ENCODE measurements at places on chromosomes 6 and 20.
A peak's percentile ranks its signal among the peaks of the same experiment; 100 is the strongest.

GRCh38 chr20:19777981-19778380, 19.9 kb downstream of the RIN2 start:
- DNase-seq: no peak

DNA sequence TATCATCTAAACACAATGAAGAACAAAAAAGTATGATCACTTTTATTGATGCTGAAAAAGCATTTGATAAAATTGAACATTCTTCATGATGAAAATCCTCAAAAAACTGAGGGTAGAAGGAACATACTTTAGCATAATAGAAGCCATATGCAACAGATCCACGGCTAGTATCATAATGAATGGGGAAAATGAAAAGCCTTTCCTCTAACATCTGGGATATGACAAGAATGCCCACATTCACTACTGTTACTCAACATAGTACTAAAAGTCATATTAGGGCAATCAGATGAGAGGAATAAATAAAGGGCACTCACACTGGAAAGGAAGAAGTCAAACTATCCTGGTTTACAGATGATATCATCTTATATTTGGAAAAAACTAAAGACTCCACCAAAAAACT, 256.6 kb downstream of the RFPL4B start:
- no peak for DNase-seq

- DNase-seq: no peak
Observed at GRCh38 chr6:26520237-26520849, 17.8 kb upstream of the HMGN4 start.

DNA sequence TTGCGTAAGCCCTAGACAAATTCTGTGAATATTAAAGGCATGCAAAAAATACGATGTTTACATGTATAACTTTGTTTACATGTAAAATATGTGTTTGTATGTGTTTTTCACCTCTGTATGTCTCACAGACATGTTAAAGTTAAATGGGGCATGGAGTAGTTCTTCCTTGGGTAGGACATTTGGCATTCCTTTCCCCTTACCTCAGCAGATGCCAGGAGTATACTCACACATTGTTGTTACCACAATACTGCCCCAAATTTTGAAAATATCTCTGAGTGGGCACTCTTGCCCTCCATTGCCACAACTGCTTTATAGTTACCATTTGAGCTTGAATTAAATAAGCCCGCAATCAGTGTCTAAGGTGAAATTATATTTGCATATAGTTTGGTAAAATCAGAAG, 147.5 kb downstream of the MYO6 start:
- DNase-seq: no peak

- no peak for DNase-seq
Observed at GRCh38 chr6:137792160-137793033, 74.7 kb upstream of the TNFAIP3 start.

GRCh38 chr6:121157906-121158305, 176.4 kb downstream of the TBC1D32 start:
- DNase-seq: no peak

GRCh38 chr6:54236984-54237383, 71.3 kb upstream of the TINAG start:
- DNase-seq: no peak

GRCh38 chr6:137762168-137763090, 104.6 kb upstream of the TNFAIP3 start:
- DNase-seq: no peak

- DNase-seq: no peak
Observed at GRCh38 chr6:1629316-1629715, 19.6 kb downstream of the FOXC1 start.

- DNase-seq: no peak
Observed at GRCh38 chr6:16402581-16402900, 164.2 kb downstream of the GMPR start.

- DNase-seq: no peak
Observed at GRCh38 chr6:117352466-117353081, 73.2 kb downstream of the ROS1 start.

DNA sequence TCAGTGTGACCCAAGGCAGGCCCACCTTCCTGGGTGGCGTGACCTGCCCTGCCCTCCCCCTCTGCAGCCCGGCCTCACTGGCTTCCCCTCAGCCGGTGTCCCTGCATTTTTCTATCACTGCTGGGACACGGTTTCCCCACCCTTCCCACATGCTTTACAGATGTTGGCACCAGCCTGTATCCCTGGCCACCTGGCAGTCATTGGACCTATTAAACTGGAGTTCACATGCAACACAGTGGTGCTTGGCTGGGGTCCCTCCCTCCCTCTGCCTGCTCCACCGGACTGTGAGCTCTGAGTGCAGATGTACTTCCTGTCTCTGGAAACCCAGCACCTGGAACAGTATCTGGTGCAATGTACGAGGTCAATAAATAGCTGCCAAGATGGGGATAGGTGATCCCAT, 25.5 kb upstream of the STX16 start:
- no peak for DNase-seq

GRCh38 chr6:133288662-133289061, 47.5 kb downstream of the EYA4 start:
- no peak for DNase-seq

DNA sequence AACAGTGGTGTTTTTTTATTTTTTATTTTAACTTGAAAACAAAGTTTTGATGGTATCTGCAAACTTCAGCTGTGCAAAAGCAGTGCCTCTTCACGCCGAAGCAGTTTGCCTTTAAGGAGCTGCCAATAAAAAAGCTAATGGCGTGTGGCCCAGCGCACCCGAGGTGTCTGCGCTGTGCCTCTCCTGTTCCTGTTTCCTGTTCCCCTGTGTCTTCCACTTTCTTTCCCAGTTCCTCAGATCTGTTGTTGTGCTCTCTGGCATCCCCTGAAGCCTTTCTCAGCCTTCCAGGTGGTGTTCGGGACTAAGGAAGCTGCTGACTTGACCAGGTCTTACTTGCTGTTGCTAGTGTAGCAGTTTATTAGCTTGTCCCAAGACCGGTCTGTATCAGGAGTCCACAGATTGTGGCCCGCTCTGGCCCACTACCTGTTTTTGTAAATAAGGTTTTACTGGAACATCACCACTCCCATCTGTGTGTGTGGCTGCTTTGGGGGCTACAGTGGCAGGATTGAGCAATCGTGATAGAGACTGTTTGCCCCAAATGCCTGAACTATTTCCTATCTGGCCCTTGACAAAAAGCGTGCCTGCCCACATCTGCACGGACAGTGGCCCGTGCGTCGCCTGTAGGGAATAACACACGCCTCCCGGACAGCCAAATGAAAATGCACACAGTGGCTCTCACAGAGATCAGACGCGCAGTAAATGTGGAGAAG, 178.3 kb downstream of the TMEM242 start:
- DNase-seq: no peak

GRCh38 chr6:15061908-15062515, 183.9 kb upstream of the JARID2 start:
- DNase-seq: no peak

- DNase-seq: no peak
Observed at GRCh38 chr6:149586149-149586548, 20.0 kb downstream of the GINM1 start.

GRCh38 chr6:27294409-27294808, 17.7 kb downstream of the POM121L2 start:
- no peak for DNase-seq

- no peak for DNase-seq
Observed at GRCh38 chr6:148776321-148777308, 29.8 kb downstream of the UST start.

GRCh38 chr6:144782634-144783033, 497.5 kb downstream of the UTRN start:
- DNase-seq: no peak

GRCh38 chr20:54088430-54088829, 18.0 kb upstream of the BCAS1 start:
- no peak for DNase-seq

- no peak for DNase-seq
Observed at GRCh38 chr20:50372770-50373088, 137.5 kb upstream of the PTPN1 start.

DNA sequence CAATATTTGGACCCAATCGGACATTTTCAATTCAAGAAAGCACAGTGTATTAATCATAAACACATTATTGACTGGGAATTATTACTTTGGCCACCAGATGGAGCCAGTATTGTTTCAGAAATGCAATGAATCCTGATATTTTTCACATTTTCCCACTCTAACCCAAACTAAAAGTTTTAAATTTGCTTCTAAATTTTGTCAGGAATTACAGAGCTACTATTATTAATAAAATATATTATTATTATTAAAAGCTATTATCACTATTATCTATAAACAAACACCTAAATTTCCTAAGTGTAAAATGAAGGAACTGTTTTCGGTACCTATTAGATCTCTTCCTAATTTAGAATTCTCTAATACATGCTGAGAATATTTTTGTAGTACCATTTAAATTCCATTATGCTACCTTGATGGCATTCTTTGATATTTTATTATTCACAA, 245.3 kb downstream of the OGFRL1 start:
- no peak for DNase-seq

- DNase-seq: no peak
Observed at GRCh38 chr6:41294214-41294872, 7.9 kb upstream of the TREM1 start.

GRCh38 chr6:150717419-150717818, 117.7 kb downstream of the PLEKHG1 start:
- DNase-seq: no peak

GRCh38 chr20:24790746-24791283, 158.3 kb upstream of the CST7 start:
- no peak for DNase-seq

DNA sequence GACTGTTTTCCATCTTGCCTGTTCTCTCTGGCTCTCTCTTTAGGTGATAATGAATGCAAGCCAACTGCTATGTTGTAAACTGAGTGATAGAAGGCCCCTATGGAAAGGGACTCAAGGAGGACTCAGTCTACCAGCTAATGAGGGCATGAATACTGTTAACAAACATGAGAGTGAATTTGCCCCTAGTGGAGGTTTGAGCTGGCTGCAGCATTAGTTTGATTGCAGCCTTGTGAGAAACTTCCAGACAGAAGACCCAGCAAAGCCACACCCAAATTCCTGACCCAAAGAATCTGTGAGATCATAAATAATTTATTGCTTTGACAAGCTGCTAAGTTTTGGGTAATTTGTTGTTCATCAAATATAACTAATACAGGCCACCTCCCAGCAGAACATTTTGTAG, 50.0 kb upstream of the PLCB1 start:
- DNase-seq: no peak

- DNase-seq: no peak
Observed at GRCh38 chr6:157169656-157170055, 153.7 kb downstream of the TMEM242 start.

DNA sequence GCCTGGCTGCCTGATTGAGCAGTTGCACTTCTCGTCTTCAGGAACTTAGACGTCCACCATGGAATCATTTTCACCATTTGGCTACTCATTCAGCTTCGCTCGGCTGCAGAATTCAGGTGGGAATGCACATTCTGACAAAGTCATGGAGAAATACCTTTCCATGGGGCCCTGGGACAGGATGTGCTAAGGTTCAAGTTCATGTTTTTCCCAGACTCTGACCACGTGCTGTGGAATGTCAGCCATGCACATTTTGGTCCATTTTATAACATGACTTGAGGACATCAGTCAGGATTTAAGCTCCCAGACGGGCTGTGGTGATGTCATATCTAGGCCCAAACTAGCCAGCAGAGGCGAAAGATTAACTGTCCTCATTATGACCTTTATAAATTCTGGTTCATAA, 205.3 kb downstream of the TBXT start:
- no peak for DNase-seq

- no peak for DNase-seq
Observed at GRCh38 chr6:47165918-47166317, 123.8 kb upstream of the ADGRF1 start.

DNA sequence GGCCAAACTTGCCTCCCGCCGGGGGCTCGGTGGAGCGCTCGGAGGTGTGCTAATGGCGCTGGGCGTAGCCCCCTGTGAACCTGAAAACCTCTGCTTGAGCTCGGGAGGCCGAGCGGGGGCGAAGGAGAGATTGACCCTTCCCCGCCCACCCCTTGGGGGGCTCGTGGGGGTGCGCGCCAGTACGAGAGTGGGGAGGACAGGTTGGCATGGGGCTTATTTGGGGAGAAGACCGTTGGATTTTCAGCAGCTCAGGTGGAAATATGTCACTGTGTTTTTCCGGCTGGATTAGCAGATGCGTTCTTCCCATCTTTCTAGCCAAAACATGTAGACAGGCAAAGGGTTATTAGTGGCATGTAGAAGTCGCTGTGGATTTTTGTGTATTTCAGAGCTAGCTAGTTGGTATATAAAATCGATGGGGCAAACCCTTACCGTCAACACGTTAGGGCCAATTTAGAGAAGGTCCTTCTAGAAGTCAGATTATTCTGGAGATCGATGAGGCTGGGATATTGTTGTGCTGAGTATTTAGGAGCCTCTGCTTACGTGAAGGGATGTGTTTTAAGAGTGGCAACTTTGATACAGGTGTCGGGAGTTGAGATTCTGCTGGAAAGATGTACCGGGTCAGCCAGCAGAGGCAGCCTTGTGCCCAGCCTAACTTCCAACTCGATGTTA, 525 bp downstream of the NCOA7 start:
- peak; percentile 49 for DNase-seq

GRCh38 chr6:23340271-23340670, 770.9 kb downstream of the HDGFL1 start:
- DNase-seq: no peak

DNA sequence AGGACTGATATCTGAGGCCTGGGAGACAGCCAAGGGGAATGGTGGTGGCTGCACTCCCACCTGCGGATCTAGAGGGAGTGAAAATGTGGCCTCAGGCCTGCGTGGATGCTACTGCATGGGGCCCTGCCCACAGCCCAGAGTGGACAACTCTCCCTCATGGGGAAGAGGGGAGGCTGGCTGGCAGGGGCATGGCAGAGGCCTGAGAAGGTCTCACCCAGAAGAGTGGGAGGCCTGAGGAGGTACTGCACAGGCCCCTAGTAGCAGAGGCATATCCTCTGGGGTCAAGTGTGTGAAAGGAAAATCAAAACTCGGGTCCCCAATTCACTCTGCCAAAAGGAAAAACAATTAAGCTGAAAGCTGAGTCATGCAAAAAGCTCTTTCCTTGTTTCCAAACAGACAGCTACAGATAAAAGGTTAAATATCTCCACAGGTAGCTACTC, 158.2 kb downstream of the AKAP7 start:
- no peak for DNase-seq

GRCh38 chr20:31682927-31683326, 39.7 kb downstream of the BCL2L1 start:
- no peak for DNase-seq

GRCh38 chr6:33807606-33808005, 3.8 kb upstream of the MLN start:
- DNase-seq: no peak

- DNase-seq: no peak
Observed at GRCh38 chr6:35935469-35935868, 14.6 kb upstream of the SRPK1 start.

- DNase-seq: no peak
Observed at GRCh38 chr6:99093456-99094190, 145.9 kb upstream of the FBXL4 start.

GRCh38 chr6:32883789-32884188, 29.8 kb downstream of the PSMB9 start:
- DNase-seq: no peak
